BJ (cell line): ENCODE measurements at places on chromosomes 1 and 21.

DNA sequence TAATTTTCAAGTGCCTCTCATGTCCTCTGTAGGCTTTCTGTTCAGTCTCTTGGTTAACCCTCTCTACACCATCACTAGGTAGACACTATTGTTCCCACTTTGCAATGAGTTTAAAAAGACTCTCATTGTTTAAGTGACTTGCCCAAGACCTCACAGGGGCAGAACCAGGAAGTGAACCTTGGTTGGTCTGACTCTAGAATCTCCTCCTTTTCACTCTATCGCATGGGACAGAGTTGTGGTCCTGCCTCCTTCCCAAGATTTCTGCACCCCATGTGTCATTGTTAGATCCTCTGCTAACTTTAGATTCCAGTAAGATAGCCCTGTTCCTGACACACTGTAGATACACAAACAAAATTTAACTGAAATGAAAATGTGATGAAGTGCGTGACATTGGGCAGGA is 481.7 kb upstream of the USP24 start:
- no peak for DNase-seq

- no peak for DNase-seq
Measured at GRCh38 chr1:217418269-217419193, 212.4 kb downstream of the GPATCH2 start.

DNA sequence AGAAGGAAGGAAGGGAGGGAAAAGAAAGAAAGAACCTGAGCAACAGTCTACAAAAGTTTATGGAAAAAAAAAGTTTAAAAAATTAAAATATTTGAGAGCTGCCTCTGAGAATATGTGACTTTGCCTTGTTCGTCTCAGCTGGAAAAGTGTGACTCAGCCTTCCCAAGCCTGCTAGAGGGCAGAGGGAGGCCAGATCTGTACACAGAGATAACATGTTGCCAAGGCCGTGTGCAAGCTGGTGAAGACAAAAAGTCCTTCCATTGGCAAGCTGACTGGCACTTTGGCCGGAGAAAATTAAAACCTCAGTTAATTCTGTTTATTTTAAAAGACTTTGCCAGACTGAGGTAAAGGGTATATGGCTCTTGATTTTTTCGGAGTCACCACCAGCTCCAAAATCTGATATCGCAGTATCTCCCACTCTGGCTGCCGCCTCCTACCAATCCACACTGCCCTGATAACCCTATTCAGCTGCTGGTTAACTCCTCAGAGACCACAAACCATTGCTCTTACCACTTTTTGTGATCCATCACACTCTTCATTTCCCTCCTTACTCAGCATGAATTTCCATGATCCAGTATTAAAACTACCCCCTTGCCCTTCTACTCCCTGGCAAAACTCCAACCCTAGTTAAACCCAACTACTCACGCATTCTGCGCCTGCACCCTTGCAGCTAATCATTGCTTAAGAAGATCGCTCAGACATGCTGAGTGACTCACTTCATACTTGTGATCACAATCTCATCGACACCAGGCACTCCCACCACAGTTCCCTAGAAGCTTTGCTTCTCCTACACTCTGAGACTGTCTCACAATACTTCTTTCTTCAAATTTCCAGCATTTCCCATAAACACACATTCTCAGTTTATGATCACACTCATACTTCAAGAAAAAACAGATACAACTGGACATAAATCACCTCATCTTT is 5.7 kb upstream of the PPP1R15B start:
- peak; percentile 98 for DNase-seq

DNA sequence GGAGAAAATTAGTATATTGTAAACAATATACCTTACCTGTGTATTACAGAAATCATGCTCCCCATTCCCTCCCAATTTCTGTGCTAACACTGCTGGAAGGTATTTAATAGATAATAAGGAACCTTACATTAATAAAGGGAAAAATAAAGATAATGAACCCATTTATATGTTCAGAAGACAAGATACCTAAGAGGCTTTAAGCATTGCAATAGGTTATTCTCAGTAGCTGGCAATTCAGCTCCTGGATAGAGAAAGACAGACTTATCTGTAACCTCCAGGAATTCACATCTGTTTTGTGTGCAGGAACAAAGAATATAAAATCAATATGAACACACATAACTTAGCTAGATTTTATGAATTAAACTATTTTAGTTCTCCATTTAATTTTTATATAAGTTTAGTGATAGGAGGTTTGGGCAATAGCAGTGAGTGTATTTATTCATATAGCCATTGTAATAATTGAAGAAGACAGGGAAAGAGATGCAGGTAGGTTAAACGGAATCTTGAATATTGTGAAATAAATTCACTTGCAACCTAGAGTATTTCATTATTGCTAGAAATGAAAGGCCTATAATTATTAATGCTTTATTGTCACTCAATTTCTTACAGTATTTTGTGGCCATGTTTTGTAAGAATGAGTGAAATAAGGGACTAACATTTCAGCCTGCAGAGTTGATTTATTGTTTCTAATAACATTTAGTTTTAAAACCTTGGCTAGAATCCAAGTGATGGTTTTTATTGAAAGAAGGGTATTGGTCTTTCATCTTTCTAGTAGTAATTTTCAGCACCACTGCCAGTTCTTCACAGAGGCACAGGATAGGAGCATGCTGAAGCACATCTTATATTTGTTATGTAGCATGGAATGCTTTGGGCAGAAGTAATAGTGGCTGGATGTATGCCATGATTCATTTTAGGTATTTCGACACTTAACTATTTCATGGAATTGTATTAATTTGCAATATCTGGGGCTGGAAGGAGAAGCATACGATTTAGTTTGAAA is 1.5 kb downstream of the XPR1 start:
- no peak for DNase-seq

- no peak for DNase-seq
Measured at GRCh38 chr1:188426561-188426960, 1597.8 kb downstream of the PLA2G4A start.

GRCh38 chr1:12064073-12064969 is 1.2 kb downstream of the TNFRSF8 start:
- no peak for DNase-seq

DNA sequence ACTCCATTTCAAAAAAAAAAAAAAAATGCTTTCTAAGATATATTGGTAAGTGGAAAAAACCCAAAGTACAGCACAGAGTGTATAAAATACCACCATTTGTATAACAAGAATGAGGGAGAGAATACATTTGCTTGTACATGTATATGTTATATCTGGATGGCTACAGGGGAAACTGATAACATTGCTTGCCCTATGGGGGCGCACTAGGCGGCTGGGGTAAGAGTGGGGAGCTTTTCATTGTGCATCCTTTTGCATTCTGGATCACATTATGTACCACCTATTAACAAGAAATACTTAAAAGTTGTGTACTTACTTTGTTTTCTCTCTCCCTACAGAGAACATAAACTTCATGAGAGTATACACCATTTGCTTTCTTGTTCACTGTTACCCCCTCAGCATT is 28.6 kb upstream of the OPRD1 start:
- no peak for DNase-seq

GRCh38 chr1:28026329-28026728 is 62.1 kb downstream of the EYA3 start:
- DNase-seq = no peak

- no peak for DNase-seq
Measured at GRCh38 chr21:46037331-46038325, 56.1 kb downstream of the COL6A1 start.

- no peak for DNase-seq
Measured at GRCh38 chr21:45590726-45591618, 48.7 kb upstream of the SLC19A1 start.

DNA sequence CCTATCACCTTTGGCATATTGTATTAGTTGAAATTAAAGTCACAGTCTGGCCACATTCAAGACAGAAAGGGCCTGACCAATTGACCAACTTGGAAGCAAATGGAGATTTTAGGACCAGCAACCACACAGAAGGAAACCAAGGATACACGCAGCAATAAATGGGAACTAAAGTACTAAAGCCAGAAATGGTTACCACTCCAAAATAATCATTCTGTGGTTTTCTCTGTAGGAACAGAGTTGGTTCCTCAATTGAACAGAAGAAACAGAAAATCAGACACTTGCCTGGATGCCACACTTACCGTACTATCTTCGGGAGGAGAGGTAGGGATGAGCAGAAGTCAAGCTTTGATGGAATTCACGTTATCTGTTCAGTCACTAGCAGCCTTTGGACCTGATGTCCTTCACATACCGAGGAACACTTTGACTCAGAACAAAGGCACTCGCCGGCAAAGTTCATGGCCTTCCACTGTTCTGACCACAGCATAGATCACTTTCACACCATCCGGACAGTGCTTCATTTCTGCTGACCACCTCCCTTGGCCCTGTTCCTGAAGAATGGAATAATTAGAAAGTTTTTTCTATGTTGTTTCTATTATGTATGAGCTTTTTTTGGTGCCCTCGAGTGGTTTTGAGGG is 96.9 kb downstream of the LPAR3 start:
- no peak for DNase-seq

DNA sequence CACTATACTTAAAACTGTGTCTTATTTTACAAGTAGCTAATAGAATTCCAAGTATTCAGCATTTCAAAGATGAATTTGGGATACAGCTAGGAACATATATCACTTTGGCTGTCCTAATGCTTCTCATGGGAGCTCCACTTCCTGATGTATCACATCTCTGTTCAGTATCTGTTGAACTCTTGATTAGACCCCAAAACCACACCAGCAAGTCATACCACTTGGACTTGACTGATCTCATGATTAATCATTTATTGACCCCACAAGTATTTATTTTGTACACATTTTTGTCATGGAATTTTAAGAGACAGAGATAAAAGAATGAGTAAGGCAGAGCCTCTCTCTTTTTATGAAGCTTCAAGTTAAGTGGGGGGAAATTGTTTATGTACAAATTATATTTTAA is 30.0 kb downstream of the TMPRSS15 start:
- no peak for DNase-seq

- no peak for DNase-seq
Measured at GRCh38 chr1:218565377-218565776, 220.2 kb downstream of the TGFB2 start.

DNA sequence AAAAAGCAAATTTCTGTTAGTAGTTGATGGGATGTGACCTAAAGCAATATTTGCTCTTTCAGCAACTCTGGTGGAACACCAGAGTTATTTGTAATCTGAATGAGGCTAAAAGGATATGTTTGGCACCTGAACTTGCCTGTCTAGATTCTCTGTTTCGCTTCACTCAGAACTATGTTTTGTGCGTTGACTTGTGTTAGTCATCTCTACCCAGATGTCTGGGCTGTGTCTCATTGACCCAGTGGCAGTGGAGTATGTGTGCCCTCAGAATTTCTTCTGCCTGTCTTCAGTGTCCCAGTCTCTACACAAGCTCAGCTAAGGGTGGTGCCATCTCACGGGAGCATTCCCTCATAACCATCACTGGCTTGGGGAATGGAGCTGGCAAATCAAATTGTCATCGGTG is 13.9 kb downstream of the KCNK1 start:
- DNase-seq = no peak

DNA sequence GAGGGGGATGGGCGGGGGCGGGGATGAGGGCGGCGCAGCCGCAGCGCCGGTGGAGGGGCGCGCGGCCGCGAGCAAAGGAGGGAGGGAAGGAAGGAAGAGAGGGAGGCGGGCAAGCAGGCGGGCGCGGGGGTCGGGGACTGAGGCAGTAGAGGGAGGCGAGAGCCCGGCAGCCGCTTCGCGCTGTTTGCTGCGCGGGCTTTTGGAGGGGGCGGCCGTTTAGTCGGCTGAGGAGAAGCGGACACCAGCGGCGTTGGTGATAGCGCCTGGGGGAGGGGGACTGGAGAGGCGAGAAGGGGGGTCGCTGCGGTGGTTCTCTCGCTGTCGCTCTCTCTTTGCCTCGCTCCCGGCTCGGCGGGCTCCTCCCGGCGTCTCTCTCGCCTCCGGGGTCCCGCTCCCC is at the start of gene HS2ST1:
Gene HS2ST1, plus strand, starts transcription at position 35 of the 397 bp plus-strand sequence.
- DNase-seq = no peak

DNA sequence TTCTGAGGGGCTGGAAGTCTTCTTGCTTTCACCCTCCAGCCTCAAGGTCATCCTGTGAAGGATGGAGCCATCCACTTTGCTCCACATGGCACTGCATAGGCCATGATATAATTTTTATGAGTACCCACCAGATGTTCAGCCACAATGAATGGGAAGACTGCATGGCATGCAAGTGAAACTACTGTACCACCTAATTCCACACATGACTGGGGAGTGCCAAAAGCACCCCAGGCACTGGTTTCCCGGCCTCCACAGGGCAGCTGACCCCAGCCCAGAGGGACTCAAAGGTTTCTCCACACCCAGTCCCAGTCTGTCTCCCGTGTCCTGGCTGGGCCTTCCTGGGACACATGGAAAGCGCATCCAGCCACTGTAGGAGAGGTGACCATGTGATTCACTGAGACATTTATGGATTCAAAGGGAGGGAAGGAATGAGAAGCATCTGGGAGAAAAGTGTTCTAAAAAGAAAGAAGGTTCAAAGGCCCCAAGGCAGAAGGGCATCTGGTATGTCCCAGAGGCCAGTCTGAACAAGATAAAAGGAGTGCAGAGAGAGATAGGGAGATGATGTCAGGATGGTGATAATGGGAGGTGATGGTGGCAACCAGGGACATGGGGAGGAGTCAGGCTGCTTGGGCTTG is 12.1 kb downstream of the RHOU start:
- no peak for DNase-seq

GRCh38 chr1:164625004-164625617 is 66.1 kb downstream of the PBX1 start:
- DNase-seq = no peak

- no peak for DNase-seq
Measured at GRCh38 chr1:230518511-230518910, 92.4 kb upstream of the PGBD5 start.

GRCh38 chr1:29338908-29339575 is 102.7 kb downstream of the PTPRU start:
- no peak for DNase-seq

DNA sequence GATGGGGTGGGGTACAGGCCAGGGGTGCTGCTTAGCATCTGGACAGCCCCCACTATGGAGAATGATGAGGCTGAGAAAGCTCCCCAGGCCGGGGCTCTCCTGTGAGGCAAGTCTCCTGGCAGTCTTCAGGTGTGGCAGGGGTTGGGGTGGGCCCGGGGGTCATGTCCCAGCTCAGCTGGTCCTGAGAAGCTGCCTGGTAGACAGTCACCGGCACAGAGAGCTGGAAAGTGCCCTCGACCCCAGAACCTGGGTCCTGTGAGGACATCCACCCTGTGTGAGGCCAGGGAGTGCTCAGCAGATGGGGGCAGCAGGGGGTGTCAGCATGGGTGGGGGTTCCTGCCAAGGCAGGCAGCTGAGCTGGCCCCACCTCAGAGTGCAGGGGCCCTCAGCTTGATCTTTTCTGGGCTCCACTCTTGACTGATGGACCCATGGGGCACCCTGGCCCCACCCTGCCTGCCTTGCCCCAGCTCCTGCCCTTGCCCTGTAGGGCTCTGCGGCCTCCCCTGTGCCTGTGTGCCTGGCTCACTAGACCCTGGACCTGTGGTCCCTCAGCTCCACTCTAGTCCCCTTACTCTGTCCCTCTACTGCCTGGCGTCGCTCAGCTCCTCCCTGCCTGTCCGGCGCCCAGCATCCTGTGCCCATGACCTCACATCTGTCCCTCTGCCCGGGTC is 5.8 kb downstream of the IBA57 start:
- DNase-seq = no peak

DNA sequence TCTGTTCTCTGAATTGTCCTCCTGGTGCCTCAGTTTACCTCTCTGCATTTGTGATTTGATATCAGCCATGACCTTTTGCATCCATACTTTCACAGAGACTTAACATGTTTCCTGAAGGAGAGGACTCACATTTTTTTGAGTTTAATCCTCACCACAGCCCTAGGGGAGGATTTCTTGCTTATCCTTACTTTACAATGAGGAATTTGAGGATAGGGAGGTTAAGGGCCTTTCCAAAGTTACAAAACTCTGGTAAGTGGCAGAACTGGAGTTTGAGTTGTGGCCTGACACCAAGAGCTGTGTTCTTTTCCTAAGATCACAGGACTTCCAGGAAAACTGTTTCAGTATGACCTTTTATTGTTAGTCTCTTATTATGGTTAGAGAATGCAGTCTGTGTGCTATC is 34.2 kb downstream of the TNFRSF8 start:
- no peak for DNase-seq
